NCI-H1417 treated with DMSO at 0.1 percent for 48 hours (cell line): ENCODE measurements at places on chromosomes 7 and 10.

DNA sequence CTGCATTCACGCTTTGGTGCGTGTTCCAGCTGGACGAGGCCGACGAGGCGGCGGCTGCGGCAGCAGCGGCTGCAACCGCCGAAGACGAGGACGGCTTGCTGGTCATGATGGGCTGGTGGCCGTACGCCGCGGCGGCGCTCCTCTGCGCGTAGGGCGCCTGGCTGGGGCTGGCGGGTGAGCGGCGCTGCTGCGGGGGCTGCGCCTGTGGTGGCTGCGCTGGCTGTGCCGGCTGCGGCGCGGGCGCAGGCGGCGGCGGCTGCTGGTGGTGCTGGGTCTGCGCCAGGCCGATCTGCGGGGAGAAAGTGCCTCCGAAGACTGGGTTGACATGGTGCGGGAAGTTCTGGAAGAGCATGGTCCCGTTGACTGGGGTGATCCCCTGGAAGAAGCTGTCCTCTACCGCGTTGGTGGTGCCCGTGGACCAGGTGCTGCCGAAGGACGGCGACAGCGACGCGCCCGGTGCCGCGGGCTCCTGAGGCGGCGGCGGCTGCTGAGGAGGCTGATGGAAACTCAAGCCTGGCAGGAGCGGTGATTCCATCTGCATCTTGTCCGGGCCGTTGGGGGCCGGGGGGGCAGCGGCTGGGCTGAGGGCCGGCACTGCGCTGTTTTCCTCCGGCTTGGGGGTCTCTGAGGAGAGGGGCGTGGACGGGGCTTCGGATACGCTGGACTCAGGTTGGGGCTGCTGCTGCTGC is 51.1 kb downstream of the CPEB3 start:
- no peak for DNase-seq

DNA sequence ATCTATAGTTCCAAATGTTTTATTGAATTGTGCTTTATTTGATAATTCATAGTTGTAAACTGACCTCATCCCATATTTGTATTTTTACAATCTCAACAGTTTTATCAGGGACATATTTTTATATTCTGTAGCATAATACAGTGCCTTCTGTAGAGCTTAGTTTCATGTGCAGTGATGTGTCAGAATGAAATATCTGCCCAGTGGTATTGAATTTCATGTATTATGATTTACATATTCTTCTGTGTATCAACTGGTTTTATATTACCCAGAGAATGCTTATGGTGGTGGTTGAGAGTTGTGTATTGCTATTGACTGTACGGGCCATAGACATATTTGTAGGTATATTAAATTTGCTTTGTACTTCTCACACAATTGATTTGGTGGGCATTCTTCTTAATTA is 89.9 kb downstream of the KAT6B start:
- DNase-seq = no peak

- no peak for DNase-seq
Measured at GRCh38 chr7:50960621-50961310, 178.1 kb upstream of the GRB10 start.

GRCh38 chr10:24518981-24519597 is 204.6 kb downstream of the ARHGAP21 start:
- DNase-seq = no peak

- DNase-seq = no peak
Measured at GRCh38 chr7:158834878-158835784, 5.8 kb upstream of the ESYT2 start.

GRCh38 chr10:112246-112645 is 23.0 kb upstream of the ZMYND11 start:
- no peak for DNase-seq

DNA sequence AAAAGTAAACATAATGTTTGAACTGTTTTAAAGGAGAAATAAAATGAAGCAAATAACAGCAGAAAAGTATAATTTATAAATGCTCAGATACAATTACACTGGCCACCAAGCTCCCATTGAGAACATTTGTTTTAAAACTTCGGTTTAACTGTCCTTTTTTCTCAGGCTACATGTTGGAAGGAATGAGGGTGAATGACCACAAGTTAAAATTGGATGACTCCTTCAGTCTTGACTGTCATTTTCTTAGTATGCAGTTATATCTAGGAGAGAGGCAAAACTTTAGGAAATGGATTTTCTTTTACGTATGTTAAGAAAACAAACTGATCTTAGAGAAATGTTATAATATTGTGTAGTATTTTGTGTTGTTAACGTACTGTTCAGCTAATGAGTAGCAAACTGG is 5.0 kb downstream of the TRIM24 start:
- DNase-seq = no peak

GRCh38 chr7:154743206-154743605 is 259.7 kb downstream of the PAXIP1 start:
- no peak for DNase-seq
